Activated CD8-positive, alpha-beta memory T cell treated with anti-CD3 and anti-CD28 coated beads, Interleukin-2, amount 50 U/mL, for 4 hours (primary cell): ENCODE measurements at places on chromosomes 12 and 14.

DNA sequence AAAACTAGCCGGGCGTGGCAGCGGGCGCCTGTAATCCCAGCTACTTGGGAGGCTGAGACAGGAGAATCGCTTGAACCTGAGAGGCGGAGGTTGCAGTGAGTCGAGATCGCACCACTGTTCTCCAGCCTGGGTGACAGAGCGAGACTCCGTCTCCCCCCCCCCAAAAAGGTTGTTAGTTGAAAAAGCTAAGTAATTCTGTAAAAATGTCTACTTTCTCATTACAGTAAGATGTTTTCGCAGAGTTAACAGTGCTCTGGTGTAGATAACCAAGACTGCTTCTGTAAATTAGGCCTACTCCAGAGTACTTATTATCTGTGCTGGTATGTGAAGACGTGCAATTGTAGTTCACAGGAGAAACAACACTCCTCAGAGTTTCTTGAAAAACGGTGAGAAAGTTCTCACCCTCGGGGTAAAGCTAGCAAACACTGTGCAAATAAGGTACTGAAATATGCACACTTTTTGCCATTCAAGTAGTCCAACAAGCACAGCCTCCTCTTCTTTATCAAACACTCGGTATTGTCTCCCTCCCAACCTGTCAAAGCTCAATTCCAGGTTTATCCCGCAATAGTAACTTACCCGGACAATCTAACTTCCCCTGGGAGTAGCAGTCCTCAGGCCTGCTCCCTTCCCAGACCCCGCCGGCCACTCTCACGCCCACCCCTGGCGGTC lies 974 bp downstream of the BTBD7 start:
- no peak for DNase-seq

- DNase-seq = no peak
These were observed 14.5 kb downstream of the PLEKHG3 start for GRCh38 chr14:64718762-64719161.

DNA sequence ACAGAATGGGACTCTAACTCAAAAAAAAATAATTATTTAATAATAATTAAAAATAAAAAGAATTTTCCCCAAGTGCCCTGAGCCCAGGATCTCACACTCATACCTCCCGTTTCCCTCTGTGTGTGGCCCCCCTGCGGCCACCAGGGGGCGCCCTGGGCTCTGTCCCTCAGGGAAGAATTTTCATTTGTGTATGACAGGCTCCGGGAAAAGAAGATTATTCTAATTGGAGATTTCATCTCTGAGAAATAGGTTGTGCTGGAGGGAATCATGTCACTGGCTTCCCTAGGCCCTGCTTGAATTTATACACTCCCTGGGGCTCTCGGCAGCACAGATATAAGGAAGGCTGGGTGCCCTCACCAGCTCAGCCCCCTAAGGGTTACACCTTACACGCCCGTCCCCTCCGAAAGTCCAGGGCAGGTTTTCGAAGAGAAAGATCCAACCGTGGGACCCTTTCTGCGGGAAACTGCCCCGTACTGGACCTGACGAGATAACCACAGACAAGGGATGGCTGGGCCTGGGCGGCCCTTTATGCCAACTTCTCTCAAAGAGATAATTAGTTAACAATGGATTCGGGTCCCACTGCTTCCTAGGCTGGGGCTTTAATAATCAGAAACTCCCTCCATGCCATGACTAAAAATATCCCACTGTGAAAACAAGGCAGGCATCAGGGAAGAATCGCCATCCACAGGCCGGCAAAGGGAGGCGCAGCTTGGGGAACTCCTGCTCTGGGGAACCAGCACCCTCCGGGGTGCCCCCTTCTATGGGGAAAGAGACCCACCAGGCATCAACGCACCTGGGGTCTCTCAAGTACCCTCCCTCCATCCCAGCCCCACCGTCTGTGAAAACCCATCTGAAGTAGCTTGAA lies 80.7 kb downstream of the KDM2B start:
- peak; percentile 80 for DNase-seq

DNA sequence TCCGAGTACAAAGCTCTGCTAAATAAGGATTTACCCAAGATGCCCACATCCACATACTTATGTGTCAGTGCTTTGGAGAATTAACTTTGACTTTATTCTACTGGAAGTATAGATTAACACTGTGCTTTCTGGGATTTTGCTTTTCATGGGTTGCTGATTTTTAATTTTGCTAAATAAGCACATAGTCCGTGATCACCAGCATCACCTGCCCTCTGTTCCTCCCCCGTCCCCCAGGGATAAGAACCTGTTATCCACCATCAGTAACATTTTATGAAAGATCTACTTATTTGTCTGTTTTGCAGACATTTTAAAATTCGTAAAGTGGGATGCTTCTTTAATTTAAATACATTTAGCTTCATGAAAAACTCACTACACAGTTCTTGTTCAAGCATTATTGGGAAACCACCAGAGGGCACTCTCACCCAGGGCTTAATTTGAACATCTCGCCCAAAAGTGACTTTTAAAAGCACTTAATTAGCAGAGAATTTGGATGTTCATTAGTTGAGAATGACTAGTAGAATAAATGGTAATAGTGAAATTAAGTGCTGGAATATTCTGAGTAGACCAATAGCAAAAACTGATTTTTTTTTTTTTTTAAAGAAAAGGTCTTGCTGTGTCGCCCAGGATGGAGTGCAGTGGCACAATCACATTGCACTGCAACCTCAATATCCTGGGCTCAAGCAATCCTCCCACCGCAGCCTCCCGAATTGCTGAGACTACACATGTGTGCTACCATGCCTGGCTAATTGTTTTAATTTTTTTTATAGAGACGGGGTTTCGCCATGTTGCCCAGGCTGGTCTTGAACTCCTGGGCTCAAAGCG lies 35.7 kb downstream of the MRPL42 start:
- DNase-seq = peak; percentile 62

- no peak for DNase-seq
These were observed 65.2 kb downstream of the KDM2B start for GRCh38 chr12:121515615-121516014.

- no peak for DNase-seq
These were observed 295.1 kb downstream of the FOXG1 start for GRCh38 chr14:29061702-29062101.

DNA sequence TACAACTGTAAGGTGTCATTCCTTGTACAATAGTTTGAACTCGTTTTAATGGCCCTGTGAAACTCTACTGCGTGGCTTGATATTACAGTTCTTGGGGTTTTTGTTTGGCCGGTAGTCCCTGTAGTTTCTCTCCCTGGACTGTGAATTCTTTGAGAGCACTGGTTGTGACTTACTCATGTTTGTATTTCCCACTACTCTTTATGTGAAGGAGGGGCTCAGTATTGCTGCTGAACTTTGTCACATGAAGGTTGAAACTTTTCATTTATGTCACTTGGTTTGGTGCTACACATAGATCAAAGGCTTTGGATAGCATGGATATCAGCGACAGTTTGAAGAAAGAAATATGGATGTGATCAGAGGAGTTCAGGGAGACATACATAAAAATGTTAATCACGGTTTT lies 1.5 kb upstream of the POU6F1 start:
- no peak for DNase-seq

GRCh38 chr12:108609537-108610335 lies 11.9 kb upstream of the TMEM119 start:
- no peak for DNase-seq

DNA sequence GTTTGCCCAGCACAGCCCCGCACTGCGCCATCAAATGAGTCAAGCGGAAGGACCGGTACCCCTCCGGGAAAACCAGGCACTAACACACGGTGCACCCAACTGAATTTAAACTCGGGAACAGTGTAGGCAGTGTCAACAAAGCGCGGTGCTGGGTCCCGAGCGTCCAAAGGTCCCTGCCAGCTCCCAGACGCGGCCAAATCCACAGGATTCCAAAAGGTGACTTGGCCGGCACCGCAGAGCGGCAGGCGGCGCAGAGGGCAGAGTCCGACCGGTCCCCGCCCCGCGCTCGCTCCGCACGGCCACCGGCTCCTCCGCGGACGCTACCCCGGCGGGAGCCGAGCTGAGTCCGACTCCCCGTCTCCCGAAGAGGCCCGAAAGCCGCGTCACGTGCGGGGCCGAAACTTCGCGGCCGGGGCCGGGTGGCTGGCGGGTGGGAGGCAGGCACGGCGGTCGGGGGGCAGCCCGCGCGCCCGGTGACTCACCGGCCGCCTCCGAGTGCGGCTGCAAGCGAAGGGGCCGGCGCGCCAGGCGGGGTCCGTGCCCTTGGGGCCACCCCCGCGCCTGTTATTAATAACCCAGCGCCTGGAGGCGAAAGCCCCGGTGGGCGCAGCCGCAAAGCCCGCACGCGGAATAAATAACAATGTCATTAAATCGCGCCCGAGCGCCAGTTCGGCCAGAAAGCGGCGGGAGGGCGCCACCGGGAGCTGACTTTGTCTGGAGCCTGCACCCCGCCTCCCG lies 863 bp downstream of the DENND5B start:
- DNase-seq = peak; percentile 14

- peak; percentile 94 for DNase-seq
These were observed 24.4 kb upstream of the LRTM2 start for GRCh38 chr12:1795785-1796514.

GRCh38 chr12:22122359-22122758 lies 76.3 kb downstream of the CMAS start:
- no peak for DNase-seq

DNA sequence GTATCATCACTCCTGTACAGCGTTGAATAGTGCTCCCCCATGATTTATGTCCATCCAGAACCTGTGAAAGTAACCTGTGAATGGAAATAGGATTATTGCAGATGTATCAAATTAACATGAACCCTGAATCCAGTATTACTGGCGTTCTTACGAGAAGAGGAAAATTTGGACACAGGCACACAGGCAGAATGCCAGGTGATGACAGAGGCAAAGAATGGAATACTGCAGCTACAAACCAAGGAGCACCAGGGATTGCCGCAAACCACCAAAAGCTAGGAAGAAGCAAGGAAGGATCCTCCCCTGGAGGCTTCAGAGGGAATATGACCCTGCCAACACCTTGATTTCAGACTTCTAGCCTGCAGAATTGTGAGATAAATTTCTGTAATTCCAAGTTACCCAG lies 113.5 kb upstream of the EGLN3 start:
- DNase-seq = no peak

DNA sequence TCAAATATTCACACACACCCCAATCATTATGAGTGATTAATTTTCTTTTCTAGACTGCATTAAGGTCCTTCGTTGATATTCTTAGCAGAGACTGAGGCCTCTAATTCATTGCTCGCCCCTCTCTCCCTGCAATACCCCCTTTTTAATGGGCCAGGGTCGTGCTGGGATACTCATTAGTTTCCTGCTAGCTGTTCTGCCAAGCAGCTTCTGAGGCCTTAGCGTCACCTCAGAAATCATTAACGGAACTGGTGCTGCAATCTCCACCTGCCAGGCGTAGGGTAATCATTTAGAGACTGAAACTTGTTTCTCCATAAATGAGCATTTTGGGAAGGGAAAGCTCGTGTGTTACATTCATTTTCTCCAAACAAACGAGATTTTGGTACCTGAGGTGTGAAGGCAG lies 1054.7 kb downstream of the GALC start:
- no peak for DNase-seq

DNA sequence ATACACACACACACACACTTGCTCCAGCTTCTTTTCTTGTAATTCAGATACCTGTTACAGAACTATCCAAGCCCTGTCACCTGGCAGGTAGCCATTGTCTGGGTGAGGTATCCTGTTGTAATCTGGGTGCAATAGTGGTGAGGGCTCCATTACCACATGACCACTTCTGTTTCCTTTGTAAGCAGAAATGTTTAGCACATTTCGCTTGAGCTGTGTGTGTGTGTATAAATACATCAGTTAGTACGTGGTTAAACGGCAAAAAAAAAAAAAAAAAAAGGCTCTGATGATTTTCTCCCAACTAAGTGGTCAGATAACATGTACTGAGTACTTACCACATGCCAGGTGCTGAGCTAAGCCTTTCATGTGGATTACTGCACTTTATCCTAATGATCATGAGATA lies 129.3 kb upstream of the SSTR1 start:
- DNase-seq = peak; percentile 34

DNA sequence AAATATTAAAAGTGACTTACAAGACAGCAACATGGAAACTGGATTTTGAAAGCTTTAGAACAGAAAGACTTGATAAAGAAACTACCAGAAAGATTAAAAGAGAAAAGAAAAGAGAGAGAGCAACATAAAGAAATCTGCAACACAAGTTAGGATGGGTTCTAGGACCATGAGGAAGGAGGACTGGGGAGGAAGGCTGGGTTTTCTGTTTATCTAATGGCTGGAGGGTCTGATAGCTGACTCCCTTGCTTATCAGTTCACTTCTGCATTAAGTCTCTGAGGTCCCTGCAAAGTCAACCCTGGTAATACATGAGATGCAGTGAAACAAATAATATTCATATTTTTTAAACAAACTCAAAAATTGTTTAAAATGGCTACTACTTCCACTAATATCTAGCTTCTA lies 90.1 kb downstream of the RPAP3 start:
- no peak for DNase-seq
